Activated CD4-positive, alpha-beta memory T cell treated with anti-CD3 and anti-CD28 coated beads for 36 hours (primary cell): ENCODE measurements at places on chromosomes 11 and 22. TPM values are rescaled to one million over a fixed set of nuclear protein-coding genes. Genes with fewer than 3 reads are reported as not detected.

DNA sequence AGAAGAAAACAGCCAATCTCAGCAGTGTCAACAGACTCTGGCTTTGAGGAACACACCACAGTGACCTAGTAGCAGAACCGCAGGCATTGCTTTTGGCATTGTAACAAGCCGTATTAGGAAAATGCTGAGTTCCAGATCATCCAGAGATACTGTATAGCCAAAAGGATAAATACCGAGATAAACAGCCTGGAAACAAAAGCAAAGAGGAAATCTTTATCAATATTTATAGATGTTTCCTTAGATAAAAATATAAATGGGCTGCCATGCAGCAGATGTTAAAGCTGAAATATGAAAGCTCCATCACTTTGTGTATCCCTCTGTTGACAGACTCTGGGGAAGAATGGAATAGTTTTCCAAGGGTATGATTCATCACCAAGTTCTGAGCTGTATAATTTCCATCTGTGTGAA lies 98.9 kb upstream of the TP53AIP1 start:
- no peak overlapping the region for H3K4me3 ChIP-seq
- no peaks in the 10 kb centered on the region for H3K36me3 ChIP-seq
- H3K4me1 ChIP-seq = no peaks in the 10 kb centered on the region
- DNase-seq = no peak
- H3K27ac ChIP-seq = no peak overlapping the region

DNA sequence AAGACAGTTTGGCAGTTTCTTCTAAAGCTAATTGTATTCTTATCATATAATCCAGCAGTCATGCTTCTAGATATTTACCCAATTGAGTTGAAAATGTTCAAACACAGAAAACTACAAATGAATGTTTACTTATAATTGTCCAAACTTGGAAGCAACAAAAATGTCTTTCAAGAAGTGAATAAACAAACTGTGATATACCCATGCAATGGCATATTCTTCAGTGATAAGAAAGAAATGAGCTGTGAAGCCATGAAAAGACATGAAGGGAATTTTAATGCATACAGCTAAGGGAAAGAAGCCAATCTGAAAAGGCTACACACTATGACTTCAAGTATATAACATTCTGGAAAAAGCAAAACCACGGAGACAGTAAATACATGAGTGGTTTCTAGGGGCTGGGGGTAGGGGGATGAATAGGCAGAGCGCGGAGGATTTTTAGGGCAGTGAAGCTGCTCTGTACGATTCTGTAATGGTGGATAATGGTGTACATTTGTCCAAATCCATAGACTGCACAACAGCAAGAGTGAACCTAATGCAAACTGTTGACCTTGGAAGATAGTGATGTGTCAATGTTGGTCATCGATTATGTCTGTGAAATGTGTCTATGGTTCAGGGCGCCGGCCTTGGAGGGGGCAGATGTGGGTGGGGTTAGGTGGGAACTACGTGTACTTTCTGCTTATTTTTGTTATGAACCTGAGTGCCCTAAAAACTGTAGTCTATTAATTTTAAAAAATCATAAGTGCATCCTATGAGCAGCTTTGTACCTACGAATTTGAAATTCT lies 424.9 kb downstream of the TBC1D22A start:
- H3K27me3 ChIP-seq = no peaks in the 10 kb centered on the region
- no peaks in the 10 kb centered on the region for H3K4me1 ChIP-seq
- no peak overlapping the region for H3K27ac ChIP-seq
- DNase-seq = no peak
- H3K36me3 ChIP-seq = peaks cover 2% of the 10 kb centered on the region
- H3K4me3 ChIP-seq = no peak overlapping the region

- H3K27ac ChIP-seq = no peak overlapping the region
- no peak for DNase-seq
- no peak overlapping the region for H3K4me3 ChIP-seq
- no peaks in the 10 kb centered on the region for H3K4me1 ChIP-seq
- no peaks in the 10 kb centered on the region for H3K27me3 ChIP-seq
Observed at GRCh38 chr11:115618428-115618827, 114.2 kb upstream of the CADM1 start.

GRCh38 chr22:45870011-45870410 lies 107.0 kb downstream of the WNT7B start:
- DNase-seq = no peak
- peaks cover 21% of the 10 kb centered on the region for H3K27me3 ChIP-seq
- no peak overlapping the region for H3K27ac ChIP-seq
- no peaks in the 10 kb centered on the region for H3K36me3 ChIP-seq
- H3K4me1 ChIP-seq = no peaks in the 10 kb centered on the region
- no peak overlapping the region for H3K4me3 ChIP-seq

GRCh38 chr11:76626266-76626665 lies 44.3 kb downstream of the LRRC32 start:
- no peak overlapping the region for H3K27ac ChIP-seq
- H3K4me3 ChIP-seq = no peak overlapping the region

DNA sequence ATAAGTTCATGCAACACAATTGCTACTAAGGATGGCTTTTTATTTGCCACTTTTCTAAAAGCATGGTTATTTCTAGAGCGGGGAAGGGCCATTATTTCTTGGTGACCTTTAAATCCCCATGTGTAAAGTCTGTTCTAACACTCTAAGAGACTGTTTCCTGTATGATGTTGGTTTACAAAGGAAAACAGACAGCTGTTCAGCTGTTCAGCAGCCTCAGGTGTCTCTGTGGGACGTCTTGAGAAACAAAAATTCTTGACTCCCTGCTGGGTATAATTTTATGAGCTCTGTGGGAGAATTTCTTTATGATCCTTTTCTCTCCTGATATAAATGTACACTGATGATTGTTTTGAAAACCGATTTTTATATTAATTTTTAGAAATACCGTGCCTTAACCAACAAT lies 13.9 kb downstream of the MUC15 start:
- H3K4me3 ChIP-seq = no peak overlapping the region
- no peaks in the 10 kb centered on the region for H3K4me1 ChIP-seq
- H3K36me3 ChIP-seq = no peaks in the 10 kb centered on the region
- H3K27ac ChIP-seq = no peak overlapping the region
- DNase-seq = no peak

DNA sequence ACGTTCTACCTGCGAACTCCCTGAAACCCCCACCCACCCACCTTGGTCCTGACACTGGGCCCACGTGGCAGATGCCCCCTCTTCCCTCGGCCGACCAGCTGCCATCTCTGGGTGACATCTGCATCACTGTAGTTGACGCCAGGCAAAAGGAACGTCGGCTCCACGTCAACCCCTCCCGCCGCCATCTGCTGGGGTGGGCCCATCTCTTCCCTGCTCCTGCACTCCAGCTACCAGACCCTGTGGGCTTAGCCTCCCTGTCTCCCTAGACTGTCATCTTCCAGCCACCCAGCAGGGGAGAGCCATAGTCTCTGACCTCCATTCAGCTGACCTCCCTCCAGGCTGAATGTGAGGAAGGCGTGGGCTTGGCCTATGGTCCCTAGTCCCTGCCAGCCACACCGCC lies 21.4 kb downstream of the CHID1 start:
- DNase-seq = no peak
- no peaks in the 10 kb centered on the region for H3K4me1 ChIP-seq
- no peak overlapping the region for H3K27ac ChIP-seq
- H3K4me3 ChIP-seq = no peak overlapping the region

- no peaks in the 10 kb centered on the region for H3K4me1 ChIP-seq
- no peak overlapping the region for H3K27ac ChIP-seq
- no peaks in the 10 kb centered on the region for H3K36me3 ChIP-seq
- H3K27me3 ChIP-seq = no peaks in the 10 kb centered on the region
- DNase-seq = no peak
- H3K4me3 ChIP-seq = no peak overlapping the region
Observed at GRCh38 chr11:122923302-122923701, 40.7 kb downstream of the JHY start.

DNA sequence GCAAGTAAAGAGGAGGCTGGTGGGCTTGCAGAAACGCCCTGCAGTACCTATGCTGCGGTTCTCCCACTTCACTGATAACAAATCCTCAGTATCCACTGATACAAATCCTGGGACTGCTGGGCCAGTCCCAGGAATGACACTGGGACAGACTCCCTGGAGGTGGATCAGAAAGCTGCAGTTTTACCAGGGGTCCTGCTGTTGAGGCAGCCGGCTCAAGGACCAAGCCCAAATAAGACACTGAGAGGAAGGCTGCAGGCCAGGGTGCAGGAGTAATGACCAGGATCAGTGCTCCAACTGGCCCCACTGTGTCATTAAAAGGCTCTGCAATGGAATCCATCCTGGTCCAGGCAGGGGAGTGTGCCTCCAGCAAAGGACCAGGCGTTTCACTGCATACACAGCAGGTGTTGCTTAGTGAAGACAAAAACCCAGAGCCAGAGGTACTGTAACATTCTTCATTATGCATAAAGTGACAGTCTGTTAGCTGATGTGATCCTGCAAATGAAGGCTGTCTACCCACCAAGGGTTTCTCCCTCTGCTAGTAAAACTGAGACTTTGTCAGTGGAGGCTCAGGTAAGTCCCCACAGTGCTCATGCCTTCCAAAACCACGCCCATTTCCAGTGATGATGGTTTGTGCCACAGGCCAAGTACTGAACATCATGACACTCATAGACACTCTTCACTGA lies 1.4 kb upstream of the C22orf39 start:
- H3K27me3 ChIP-seq = no peaks in the 10 kb centered on the region
- peaks cover 43% of the 10 kb centered on the region for H3K4me1 ChIP-seq
- H3K36me3 ChIP-seq = peaks cover 19% of the 10 kb centered on the region
- peak; percentile 88 for DNase-seq
- H3K27ac ChIP-seq = peak overlapping the region; percentile 91

DNA sequence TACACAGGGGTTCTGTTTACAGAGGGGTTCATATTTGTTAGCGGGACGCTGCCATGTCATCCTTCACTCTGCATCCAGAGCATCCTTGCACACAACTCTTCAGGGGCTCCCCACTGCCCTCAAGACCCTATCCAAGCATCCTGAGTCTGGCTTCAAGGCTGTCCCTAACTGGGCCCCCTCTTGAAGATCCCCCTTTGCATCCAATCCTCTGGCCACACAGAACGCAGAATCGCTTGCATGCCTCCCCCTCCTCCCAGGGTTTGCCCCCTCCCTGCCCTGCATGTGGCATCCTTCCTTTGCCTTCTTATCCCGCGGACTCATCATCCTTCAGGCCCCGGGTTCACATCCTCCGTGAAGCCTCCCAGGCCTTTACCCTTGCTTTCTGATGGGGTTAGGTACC lies 18.6 kb downstream of the C1QTNF6 start:
- no peak for DNase-seq
- H3K27ac ChIP-seq = no peak overlapping the region
- no peaks in the 10 kb centered on the region for H3K27me3 ChIP-seq
- H3K4me1 ChIP-seq = peaks cover 52% of the 10 kb centered on the region
- H3K36me3 ChIP-seq = no peaks in the 10 kb centered on the region

- no peaks in the 10 kb centered on the region for H3K4me1 ChIP-seq
- peaks cover 2% of the 10 kb centered on the region for H3K27me3 ChIP-seq
- no peaks in the 10 kb centered on the region for H3K36me3 ChIP-seq
Observed at GRCh38 chr11:111162305-111162704, 83.2 kb upstream of the POU2AF2 start.

MGAT3 gene
- 0.05 TPM for total RNA-seq

YPEL1 gene
- 1.8 TPM for total RNA-seq

KCTD17 gene
- total RNA-seq = 46.0 TPM

ESAM gene
- total RNA-seq = 0.64 TPM

YAP1 gene
- total RNA-seq = 0.24 TPM
